Natural killer cell (primary cell): ENCODE measurements at places on chromosomes 2 and 18.
A peak's percentile ranks its signal among the peaks of the same experiment; 100 is the strongest.

GRCh38 chr2:164760179-164760578 is 81.4 kb downstream of the COBLL1 start:
- no peaks in the 10 kb centered on the region for H3K36me3 ChIP-seq
- H3K27ac ChIP-seq, result peak overlapping the region; percentile 23
- H3K4me3 ChIP-seq, result peak overlapping the region; percentile 1
- H3K4me1 ChIP-seq, result no peaks in the 10 kb centered on the region
- no peaks in the 10 kb centered on the region for H3K27me3 ChIP-seq

DNA sequence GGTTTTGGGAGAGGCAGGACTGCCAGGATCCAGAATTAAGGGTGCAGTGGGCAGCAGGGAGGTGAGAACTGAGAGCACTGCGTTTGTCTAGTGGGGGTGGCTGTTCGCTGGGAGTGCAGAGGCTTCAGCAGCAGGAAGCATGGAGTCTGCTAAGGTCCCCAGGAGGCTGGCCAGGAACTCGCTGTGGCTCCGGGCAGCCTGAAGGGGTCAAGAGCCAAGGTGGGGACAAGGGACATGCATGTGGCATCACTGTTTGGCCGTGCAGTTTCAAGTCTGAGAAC is 43.2 kb upstream of the SEMA4C start:
- DNase-seq, result no peak
- H3K4me1 ChIP-seq, result peaks cover 47% of the 10 kb centered on the region
- H3K27ac ChIP-seq, result peak overlapping the region; percentile 64
- H3K4me3 ChIP-seq, result peak overlapping the region; percentile 18

- peak; percentile 56 for DNase-seq
- no peak overlapping the region for H3K27ac ChIP-seq
- no peak overlapping the region for H3K4me3 ChIP-seq
- H3K36me3 ChIP-seq, result no peaks in the 10 kb centered on the region
- H3K4me1 ChIP-seq, result no peaks in the 10 kb centered on the region
Measured at GRCh38 chr18:61635901-61636528, 256.8 kb downstream of the RNF152 start.

DNA sequence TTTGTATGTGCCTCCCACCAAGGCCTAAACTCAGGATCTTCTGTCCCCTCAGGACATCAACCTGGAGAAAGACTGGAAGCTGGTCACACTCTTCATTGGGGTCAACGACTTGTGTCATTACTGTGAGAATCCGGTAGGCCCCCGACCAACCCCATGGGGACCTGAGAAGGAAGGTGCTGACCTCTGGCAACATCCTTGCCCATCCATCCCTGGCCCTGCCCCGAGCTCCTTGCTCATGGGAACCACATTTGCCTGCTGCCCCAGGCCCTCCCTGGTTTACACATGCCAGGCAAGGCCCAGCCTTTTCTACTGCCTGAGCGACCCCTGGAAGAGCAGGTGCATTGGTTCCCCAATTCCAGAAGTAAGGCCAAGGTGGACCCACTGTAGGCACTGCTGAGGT is 125.3 kb upstream of the PPP1CB start:
- no peak overlapping the region for H3K4me3 ChIP-seq
- peaks cover 67% of the 10 kb centered on the region for H3K4me1 ChIP-seq
- H3K27ac ChIP-seq, result no peak overlapping the region
- no peaks in the 10 kb centered on the region for H3K27me3 ChIP-seq

- no peak overlapping the region for H3K4me3 ChIP-seq
- no peaks in the 10 kb centered on the region for H3K36me3 ChIP-seq
- DNase-seq, result no peak
- peaks cover 3% of the 10 kb centered on the region for H3K4me1 ChIP-seq
- H3K27ac ChIP-seq, result no peak overlapping the region
- no peaks in the 10 kb centered on the region for H3K27me3 ChIP-seq
Measured at GRCh38 chr2:1865716-1866234, 121.5 kb upstream of the PXDN start.

DNA sequence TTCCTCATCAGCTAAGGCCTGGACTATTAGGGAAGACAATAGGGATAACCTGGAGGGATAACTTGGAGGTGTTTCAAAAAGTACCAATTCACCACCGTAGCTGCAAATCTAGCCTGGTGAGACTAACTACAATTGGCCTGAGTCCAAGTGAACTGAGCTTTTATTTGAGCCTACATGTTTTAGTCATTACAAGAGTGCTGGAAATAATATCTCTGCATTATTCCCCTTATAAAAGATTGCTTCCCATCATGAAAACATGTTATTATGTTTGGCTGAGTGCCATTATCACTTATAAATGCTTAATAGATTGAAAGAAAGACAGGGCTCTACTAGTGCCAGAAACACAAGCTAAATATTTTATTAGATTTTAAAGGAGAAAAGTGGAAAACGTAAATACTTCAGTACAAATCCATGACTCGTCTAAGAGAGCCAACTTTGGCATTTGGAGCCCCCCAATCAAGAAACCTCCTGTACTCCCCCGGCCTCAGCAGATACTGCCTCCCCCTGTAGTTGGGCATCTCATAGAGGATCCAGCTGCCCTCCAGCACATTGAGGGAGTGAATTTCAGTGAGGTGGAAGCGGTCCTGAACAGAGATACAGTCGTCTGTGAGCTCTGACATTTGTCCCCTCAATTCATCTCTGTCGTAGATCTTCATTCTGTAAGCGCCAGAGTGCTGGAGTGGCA is 3.6 kb downstream of the CRYGB start:
- H3K36me3 ChIP-seq, result no peaks in the 10 kb centered on the region
- DNase-seq, result no peak
- no peak overlapping the region for H3K27ac ChIP-seq
- no peaks in the 10 kb centered on the region for H3K27me3 ChIP-seq

DNA sequence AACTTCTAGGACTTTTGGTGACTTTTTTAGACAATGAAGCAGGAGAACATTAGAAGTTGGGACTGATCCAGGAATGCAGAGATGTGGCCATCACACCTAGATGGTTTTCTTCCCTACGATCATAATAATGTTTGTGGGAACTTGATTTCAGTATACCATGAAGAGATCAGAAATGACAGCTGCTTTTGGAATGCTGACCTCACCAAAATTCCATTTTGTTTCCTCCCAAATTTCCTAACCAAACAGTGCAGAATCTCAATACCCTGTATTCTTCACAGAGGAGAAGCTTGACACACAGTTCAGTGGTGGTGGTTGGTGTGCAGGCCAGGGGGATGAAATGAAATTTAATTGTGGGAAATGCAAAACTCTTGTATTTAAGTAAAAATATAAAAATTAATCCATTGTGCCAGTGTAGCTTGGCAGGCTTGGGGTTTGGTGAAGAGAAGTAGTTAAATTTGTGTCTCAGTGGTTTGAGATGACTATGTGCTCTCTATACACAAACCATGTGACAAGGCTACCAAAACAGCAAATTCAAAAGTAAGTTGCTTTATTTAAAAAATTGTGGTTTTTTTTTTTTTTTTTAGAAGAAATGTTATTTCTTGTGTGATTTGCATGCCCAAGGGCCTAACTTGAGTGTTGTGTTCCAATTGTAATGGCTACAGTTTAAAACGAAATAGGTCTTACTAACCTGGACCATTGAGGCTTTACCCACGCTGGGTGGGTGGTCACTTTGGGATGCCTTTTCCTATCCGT is 252.4 kb downstream of the LPIN1 start:
- peaks cover 56% of the 10 kb centered on the region for H3K27me3 ChIP-seq
- H3K4me1 ChIP-seq, result no peaks in the 10 kb centered on the region
- H3K36me3 ChIP-seq, result no peaks in the 10 kb centered on the region
- no peak overlapping the region for H3K27ac ChIP-seq

- no peaks in the 10 kb centered on the region for H3K27me3 ChIP-seq
- H3K36me3 ChIP-seq, result no peaks in the 10 kb centered on the region
- no peaks in the 10 kb centered on the region for H3K4me1 ChIP-seq
- no peak overlapping the region for H3K27ac ChIP-seq
- DNase-seq, result no peak
Measured at GRCh38 chr2:84807063-84807485, 73.8 kb downstream of the TRABD2A start.

DNA sequence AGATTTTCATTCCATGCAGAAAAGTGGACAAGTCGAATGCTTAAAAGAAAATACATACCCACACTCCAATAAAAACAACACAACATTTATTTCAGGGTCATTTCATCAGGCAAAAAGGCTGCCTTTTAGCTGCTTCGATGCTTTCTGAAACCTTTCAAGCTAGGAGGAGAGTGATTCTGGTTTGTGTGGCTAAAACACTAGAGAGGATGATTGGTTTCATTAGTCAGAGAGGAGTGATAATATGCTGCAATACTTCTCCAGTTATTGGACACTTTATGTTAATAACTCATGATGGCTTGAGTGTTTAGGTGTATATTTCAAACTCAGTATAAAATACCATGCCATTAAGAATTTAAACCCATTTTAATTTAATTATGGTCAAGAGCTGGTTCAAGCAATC is 614.0 kb downstream of the SLC4A3 start:
- no peaks in the 10 kb centered on the region for H3K4me1 ChIP-seq
- H3K4me3 ChIP-seq, result no peak overlapping the region
- DNase-seq, result no peak
- no peaks in the 10 kb centered on the region for H3K36me3 ChIP-seq
- H3K27ac ChIP-seq, result no peak overlapping the region
- H3K27me3 ChIP-seq, result no peaks in the 10 kb centered on the region

DNA sequence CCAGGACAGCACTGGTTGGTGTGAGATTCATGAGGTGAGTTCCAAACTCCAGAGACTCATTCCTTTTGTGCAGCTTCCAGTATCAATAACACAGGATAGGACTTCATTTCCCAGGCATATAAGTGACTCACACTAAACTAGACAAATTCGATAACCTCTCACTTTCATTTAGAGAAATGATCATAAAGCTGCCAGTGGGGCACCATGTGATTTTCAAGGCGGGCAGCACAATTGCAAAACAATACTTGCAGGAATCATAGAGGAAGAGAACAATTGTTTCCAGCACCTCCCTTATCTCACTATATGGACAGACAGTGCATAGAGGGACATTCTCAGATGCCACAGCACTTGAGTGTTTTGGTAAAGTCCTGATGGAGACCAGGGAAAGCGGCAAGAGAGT is 31.3 kb upstream of the DNAH7 start:
- no peak overlapping the region for H3K4me3 ChIP-seq
- no peaks in the 10 kb centered on the region for H3K36me3 ChIP-seq
- no peaks in the 10 kb centered on the region for H3K27me3 ChIP-seq
- H3K27ac ChIP-seq, result no peak overlapping the region
- no peak for DNase-seq

- H3K4me3 ChIP-seq, result no peak overlapping the region
- DNase-seq, result no peak
- H3K4me1 ChIP-seq, result no peaks in the 10 kb centered on the region
- no peaks in the 10 kb centered on the region for H3K27me3 ChIP-seq
Measured at GRCh38 chr2:49753344-49753985, 599.1 kb upstream of the FSHR start.

DNA sequence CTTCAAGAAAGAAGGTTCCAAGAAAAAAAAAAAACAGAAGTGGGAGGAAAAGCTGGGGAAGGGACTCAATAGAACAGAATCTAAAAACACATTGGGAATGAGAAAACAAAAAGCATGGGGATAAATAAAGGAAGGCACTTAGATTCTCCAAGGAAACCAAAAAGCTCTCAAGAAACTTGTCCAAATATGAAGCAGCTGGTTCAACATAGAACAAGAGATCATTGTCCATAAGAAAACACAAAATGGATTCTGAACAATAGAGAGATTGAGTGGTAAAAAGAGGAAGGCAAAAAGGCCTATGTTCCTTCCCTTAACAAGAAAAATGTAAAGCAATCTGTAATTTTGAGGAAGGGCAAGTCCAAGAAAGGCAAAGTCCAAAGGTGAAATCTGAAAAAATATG is 32.9 kb upstream of the ALK start:
- peaks cover 2% of the 10 kb centered on the region for H3K27me3 ChIP-seq
- no peak overlapping the region for H3K27ac ChIP-seq
- H3K4me3 ChIP-seq, result no peak overlapping the region
- H3K36me3 ChIP-seq, result no peaks in the 10 kb centered on the region
- no peaks in the 10 kb centered on the region for H3K4me1 ChIP-seq
- no peak for DNase-seq

DNA sequence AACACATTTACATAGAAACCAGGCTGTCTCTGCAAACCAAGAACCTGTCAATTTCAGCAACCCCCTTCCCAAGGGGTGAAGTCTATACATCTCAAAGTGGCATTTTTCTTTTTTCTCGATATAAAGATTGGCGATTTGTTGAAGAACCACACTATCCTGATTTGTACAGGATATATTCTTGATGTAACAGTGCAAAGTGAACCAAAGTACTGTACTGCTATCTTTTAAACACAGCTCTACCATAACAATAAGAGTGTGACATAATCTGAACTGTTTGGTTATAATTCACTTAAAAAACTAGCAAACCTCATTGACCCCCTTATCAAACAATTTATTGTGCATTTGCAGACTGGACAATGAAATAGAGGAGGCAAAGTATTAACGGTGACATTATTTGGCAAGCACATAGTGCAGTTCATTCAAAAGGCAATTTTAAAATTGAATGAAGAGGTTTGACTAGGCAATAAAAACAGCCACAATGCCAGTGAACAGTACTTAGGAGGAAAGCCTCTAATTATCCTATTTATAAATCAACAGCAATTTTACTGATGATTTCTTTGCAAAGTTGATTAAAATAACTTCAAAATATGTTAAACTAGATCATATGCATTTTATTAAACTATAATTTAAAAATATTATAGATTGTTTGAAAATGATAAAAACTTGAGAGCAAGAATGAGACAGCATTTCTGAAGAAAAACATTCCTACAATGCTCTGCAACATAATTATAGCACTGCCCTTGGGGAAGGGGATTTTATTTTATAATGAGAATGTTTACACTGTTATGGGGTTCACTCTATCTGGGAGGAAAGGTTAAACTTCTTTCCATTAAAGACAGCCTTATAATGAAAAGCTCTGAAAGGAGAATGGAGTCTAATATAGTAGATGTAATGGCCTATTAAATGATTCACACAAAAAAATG is 440.9 kb downstream of the ZEB2 start:
- no peak for DNase-seq
- no peaks in the 10 kb centered on the region for H3K4me1 ChIP-seq
- H3K4me3 ChIP-seq, result no peak overlapping the region
- H3K27me3 ChIP-seq, result no peaks in the 10 kb centered on the region
- no peaks in the 10 kb centered on the region for H3K36me3 ChIP-seq

DNA sequence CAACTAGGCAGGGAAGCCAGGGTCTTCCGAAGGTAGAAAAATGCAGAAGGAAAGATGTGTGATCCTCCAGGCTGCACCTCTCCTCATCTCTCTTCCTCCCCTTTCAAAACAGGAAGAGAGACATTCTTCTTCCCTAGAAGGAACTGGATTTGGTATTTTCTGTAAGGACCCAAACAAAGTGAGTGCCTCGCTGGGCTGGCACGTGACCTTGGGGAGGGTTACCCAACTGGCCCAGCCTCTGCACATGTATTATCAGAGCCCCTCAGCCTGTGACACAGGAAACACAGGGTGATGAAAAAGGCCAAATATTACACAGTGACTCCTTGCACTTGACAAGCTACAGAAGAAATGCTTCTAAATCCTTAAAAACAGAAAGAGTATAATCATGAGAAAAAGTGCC is 2.3 kb downstream of the HJURP start:
- H3K36me3 ChIP-seq, result no peaks in the 10 kb centered on the region
- no peak overlapping the region for H3K4me3 ChIP-seq
- no peak overlapping the region for H3K27ac ChIP-seq
- H3K4me1 ChIP-seq, result peaks cover 19% of the 10 kb centered on the region
